ENCODE measurements at places on chromosomes 13 and 19. TPM values are rescaled to one million over a fixed set of nuclear protein-coding genes. Genes with fewer than 3 reads are reported as not detected.

The CHAMP1 gene
- 15.0 TPM for total RNA-seq

The ELSPBP1 gene
- total RNA-seq = not detected

The CADM4 gene
- 89.8 TPM for total RNA-seq

The IL12RB1 gene
- not detected for total RNA-seq

The PLIN4 gene
- 0.63 TPM for total RNA-seq

The SLC10A2 gene
- not detected for total RNA-seq

The CGB2 gene
- not detected for total RNA-seq
